ENCODE measurements at places on chromosomes 3 and 15. TPM values are rescaled to one million over a fixed set of nuclear protein-coding genes. Genes with fewer than 3 reads are reported as not detected.

The IL5RA gene
- total RNA-seq: not detected

The GOLGA6L1 gene
- total RNA-seq: not detected

The SEMA6D gene
- not detected for total RNA-seq

The SUCNR1 gene
- total RNA-seq: not detected
